Sigmoid colon (tissue), 7 donors: ENCODE measurements at places on chromosomes 16 and 17. TPM values are rescaled to one million over a fixed set of nuclear protein-coding genes. Genes with fewer than 3 reads are reported as not detected.

TMEM235 gene
- not detected for polyA plus RNA-seq

PDK2 gene
- 43.9 TPM for polyA plus RNA-seq

OR3A3 gene
- polyA plus RNA-seq: not detected

USP43 gene
- polyA plus RNA-seq: 4.2 TPM

DNA sequence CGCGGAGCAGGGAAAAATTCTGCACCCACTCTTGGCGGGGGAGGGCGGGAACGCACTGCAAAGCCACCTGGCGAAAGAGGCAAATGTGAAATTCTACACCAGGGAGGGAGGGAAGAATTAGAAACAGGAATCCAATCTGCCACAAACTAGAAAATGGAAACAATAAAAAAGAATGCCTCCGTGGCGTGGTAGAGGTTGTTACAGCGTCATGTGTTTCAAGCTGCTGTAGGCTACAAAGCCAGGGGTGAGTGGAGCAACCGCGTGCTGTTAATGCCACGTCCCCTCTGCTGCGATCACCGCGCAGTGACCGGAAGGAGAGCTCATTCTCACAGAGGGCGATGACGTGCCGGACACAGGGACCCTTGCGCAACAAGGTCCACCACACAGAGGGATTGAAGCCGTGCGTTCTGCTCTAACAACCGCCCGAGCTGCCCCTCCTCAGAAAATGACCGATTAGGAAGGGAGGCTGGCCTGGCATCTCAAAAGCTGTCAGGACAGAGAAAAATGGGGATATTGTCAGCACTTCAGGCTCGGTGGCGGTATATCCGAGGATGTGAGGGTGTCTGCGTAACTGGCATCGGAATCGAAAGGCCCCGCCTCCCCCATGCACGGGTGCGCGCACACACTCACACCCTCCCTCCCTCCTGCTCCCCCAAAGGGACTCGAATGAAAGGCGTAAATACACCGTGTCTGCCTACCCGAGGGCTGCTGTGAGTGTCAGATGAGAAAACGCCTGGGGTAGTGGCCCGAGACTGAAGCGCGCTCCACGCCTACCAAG lies 70.8 kb upstream of the TNRC6C start:
- peak; percentile 96 for DNase-seq

DNA sequence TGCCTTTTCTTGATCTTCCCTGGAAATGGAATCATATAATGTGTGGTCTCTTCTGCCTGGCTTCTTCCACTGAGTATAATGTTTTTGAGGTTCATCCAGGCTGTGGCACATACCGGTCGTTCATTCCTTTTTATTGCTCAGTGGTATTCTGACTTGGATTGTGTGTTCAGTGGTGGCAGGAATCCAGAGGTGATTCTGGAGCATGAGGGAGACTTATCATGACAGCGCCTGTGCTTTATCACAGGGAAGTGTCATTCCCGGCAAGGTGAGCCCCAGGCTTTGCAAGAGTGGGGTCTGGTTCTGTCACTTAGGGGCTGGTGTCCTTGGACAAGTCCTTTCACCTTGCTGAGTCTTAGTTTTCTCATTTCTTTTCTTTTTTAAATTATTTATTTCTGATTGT lies 53.0 kb downstream of the IRX3 start:
- DNase-seq: no peak

DNA sequence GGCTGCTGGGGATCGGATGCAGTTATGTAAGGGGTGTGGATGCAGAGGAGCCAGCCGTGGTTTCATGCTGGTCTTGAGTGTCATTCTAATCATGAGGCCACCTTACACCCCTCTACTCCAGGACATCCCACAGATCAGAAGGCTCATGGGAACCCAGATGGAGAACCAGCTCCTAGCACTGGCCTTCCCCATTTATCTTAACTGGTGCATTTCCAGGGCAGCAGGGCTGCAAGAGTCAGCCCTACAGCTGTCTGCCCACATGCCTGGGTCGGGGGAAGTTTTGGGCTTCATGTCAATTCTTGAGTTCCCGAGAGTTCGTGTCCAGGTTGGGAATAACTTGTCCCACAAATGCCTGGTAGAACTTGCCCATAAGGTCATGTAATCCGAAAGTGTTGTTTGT lies 29.1 kb downstream of the RPTOR start:
- DNase-seq: no peak

- DNase-seq: no peak
Observed at GRCh38 chr16:87298857-87299465, 18.2 kb downstream of the C16orf95 start.

GRCh38 chr16:12009922-12010321 lies 33.4 kb downstream of the SNX29 start:
- no peak for DNase-seq

DNA sequence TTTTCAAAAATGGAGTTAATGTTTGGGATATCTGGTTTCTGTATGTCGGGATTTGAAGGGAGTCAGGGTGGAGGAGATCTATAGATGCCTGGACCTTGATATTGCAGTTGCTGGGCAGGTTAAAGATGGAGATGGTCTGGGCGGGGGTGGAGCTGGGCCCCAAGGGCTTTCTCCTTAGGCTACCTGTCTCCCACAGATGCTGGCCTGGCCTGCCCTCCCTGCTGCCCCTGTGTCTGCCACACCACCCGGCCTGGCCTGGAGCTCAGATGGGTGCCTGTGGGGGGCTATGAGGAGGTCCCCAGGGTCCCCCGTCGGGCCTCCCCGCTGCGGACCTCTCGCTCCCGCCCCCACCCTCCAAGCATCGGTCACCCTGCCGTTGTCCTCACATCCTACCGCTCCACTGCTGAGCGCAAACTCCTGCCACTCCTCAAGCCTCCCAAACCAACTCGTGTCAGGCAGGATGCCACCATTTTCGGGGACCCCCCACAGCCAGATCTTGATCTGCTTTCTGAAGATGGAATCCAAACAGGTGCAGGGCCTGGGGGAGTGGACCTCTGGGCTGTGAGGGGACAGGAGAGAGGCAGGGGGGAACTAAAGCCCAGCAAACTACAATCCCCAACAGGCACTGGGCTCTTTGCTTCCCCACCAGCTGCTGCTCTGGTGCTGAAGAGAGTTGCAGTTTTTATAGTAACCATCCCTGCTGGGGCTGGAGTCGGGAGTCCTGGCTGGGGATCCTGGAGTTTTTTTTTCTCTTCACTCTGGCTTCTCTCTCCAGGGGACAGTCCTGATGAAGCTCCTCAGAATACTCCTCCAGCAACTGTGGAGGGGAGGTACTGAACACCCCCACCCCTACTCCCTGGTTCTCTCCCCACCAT lies 2.9 kb downstream of the ARHGEF15 start:
- no peak for DNase-seq
